ENCODE measurements at places on chromosomes 16 and 17.

- peak; percentile 51 for DNase-seq
These were observed 46.6 kb upstream of the LYRM9 start for GRCh38 chr17:27939474-27940465.

GRCh38 chr16:49598383-49599170, 225.0 kb downstream of the C16orf78 start:
- DNase-seq: no peak

GRCh38 chr16:84864326-84864955, 44.7 kb downstream of the CRISPLD2 start:
- no peak for DNase-seq

GRCh38 chr16:49776085-49776595, 79.8 kb downstream of the ZNF423 start:
- no peak for DNase-seq

- no peak for DNase-seq
These were observed 310.1 kb upstream of the C16orf82 start for GRCh38 chr16:26756633-26757032.

All from NCI-H1417 (cell line).